ENCODE measurements at places on chromosomes 2 and 18.

DNA sequence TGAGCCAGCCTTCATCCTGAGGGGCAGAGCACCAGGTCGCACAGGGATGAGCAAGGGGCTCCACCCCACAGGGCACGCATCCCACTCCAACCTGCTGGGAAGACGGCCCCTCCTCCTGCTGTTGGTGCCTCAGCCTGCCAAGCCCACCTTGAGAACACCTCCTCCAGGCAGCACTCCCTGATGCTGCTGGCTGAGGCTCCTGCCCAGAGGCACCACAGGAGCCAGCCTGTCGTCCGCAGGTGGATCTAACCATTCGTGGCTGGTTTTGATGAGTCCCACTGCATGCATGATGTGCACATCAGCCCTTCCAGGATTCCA is 58.4 kb downstream of the BIN1 start:
- no peak for DNase-seq

- no peak for DNase-seq
Observed at GRCh38 chr2:458425-458815, 170.5 kb upstream of the ALKAL2 start.

DNA sequence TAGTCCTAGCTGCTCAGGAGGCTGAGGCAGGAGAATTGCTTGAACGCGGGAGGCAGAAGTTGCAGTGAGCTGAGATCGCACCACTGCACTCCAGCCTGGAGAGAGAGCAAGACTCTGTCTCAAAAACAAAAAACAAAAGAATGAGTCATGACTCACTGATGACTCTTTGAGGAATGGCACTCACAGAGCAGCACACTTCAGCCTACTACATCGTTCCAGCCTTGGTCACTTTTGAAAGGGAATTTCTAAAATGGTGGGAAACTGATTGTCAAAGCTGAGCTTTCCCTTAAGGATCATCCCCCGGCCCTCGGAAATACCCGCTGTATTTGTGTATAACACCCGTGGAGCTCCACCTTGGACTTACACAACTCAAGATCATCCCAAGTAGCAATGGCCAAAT is 217.3 kb upstream of the HS6ST1 start:
- DNase-seq = no peak

DNA sequence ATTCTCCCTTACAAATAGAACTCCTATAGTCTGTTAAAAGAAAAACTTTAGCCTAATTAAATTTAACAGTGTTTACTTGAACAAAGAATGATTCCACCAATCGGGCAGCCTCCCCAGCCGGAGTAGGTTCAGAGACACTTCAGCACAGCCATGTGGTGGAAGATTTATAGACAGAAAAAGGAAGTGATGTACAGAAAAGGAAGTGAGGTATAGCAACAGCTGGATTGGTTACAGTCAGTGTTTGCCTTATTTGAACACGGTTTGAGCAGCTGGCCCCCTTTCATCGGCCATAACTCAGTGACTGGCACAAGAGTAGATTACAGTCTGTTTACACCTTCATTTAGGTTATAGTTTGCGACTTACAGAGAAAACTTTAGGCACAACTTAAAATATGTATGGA is 2.1 kb upstream of the SKA1 start:
- DNase-seq = no peak

DNA sequence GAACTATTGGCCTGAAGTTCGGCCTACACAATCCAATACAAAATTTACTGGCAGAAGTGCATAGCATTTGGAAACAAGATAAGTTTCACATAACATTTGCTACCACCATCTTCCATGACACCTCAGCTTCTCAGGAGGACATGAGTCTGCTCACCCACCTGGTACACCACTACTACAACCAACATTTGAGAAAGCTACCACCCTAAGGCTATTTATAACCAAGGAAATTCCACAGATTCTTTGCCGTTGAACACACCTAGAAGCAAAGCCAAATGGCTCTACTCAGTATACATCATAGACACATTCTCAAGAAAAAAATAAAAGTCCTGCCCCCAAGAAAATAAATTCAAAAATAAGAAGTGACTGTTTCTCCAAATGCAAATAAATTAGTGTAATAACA is 145.3 kb downstream of the SPAG16 start:
- DNase-seq = no peak

Data from activated CD4-positive, alpha-beta T cell treated with anti-CD3 and anti-CD28 coated beads, Interleukin-2, amount 10 ng/mL, durations not matched to agents 7 days and 5 days (primary cell).